ENCODE measurements at places on chromosomes 3 and 15.
A peak's percentile ranks its signal among the peaks of the same experiment; 100 is the strongest.

GRCh38 chr3:131386429-131387165, 5.0 kb downstream of the NUDT16 start:
- DNase-seq = peak; percentile 2

GRCh38 chr3:150887031-150887430, 18.2 kb downstream of the MINDY4B start:
- no peak for DNase-seq

DNA sequence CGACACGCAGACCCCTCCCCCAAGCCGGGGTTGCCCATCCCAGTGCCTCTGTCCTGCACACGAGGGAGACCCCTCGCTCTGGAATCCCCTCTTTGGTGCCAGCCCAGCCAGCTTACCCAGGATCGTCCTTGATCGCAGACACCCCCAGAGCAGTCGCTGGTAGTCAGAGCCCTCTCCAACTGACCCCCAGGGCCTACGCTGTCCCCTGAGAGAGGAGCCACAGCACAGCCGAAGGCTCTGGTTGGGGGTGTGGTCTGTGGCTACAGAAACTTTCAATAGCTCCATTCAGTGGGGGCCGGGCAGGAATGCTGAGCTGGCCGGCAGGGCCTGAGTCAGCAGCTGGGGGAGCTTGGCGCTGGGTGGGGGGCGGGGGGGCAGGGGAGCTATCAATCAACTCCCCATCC, at the start of gene LCTL:
LCTL (minus strand) TSS at position 258 of the 404 bp plus-strand sequence. CDS start 633 bp downstream, outside the sequence.
- DNase-seq = no peak

- no peak for DNase-seq
Measured at GRCh38 chr15:27797765-27798164, 301.4 kb downstream of the OCA2 start.

GRCh38 chr3:66443118-66443803, 57.6 kb downstream of the LRIG1 start:
- no peak for DNase-seq

- no peak for DNase-seq
Measured at GRCh38 chr3:15884132-15884531, 86.4 kb upstream of the ANKRD28 start.

DNA sequence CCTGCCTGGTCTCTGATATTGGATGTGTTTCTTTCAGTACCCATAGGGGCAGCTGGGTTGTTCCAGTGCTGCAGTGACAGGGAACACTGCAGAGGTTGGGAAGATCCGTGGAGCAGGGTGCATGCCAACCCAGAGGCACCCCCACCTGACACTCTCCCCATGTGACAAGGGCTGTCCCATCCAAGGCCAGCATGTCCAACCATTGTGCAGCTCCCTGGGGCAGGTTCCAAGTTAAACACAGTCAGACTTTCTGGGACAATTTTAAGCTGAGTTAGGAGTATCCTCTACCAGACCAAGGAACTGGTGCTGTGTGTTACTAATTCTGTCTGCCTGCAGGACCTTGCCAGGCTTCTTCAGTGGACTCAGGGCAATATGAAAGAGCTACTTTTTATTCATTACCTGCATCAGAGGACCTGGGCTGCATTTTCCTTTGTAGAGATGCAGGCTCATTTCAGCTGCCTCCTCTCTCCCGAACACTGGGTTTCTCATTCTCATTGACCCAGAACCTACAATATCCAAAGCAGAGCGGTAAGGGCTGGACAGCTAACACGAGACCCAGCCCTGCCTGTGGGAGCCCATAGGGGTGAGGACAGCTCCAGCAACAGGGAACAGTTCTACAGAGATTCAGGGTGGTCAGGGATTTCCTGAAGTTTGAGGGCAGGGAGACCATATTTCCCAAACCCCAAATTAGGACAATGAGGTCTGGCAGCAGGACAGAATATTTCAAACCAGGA, 72.7 kb downstream of the SPSB4 start:
- DNase-seq = no peak

- no peak for DNase-seq
Measured at GRCh38 chr3:113983544-113983943, 35.7 kb downstream of the ZDHHC23 start.

GRCh38 chr15:67138891-67139855, 73.8 kb downstream of the SMAD3 start:
- no peak for DNase-seq

DNA sequence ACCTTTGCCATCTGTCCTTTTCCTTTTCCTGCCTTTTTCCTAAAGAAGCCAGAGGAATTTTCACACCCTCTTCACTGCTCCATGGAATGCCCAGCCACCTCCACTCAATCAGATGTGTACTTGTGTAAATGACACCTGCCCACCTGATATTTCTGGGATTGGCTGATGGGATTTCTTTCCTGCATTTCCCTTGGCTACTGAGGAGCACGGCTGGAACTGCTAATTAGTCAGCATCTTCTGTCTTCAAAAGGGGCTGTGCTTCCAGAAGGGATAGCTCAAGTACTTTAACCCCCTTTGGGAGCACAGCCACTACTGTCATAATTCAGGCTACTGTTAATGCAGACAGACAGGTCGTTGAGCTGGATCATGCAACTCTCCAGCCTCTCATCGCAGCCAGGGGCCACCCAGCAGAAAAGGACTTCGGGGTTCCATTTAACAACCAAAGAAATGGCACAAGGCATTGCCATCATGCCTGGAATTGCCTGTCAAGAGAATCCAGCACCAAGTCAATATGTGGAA, 38.6 kb downstream of the MGLL start:
- DNase-seq = no peak

DNA sequence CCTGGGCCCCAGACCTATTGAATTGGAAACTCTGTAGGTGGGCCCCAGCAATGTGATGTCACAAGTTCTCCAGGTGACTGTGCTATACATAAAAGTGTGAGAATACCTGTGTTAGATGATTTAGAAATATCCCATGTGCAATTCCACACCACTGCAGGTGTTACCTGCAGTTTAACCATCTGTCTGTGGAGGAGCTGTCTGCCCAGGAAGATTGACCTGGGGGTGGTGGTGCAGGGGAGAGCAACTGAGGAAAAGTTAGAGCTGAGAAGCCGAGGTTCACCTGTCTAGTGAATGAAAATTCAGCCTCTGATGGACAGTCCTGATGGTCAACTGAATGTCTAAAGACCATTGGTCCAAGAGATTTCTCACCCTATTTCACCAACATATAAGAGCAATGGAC, 132.2 kb upstream of the SLC24A5 start:
- DNase-seq = no peak
